ENCODE measurements at places on chromosomes 4 and X.
A peak's percentile ranks its signal among the peaks of the same experiment; 100 is the strongest.

GRCh38 chr4:101239665-101240064 lies 107.7 kb downstream of the PPP3CA start:
- DNase-seq, result no peak

GRCh38 chrX:138856881-138857604 lies 145.5 kb upstream of the FGF13 start:
- DNase-seq, result no peak

GRCh38 chr4:2105559-2105958 lies 46.4 kb downstream of the NAT8L start:
- DNase-seq, result no peak

DNA sequence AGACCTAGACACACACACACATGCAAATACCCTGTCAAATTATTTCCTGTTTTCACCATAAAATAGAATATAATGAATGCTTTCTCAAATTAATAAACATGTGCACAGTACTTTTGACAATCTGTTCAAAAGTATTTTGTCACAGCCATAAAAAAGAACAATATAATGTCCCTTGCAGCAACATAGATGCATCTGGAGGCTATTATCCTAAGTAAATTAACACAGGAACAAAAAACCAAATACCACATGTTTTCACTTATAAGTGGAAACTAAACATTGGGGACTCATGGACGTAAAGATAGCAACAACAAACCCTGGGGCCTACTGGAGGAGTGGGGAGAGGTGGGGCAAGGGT lies 15.5 kb downstream of the RAB40A start:
- DNase-seq, result no peak

GRCh38 chr4:173370130-173370476 lies 651 bp upstream of the SAP30 start:
- peak; percentile 70 for DNase-seq

DNA sequence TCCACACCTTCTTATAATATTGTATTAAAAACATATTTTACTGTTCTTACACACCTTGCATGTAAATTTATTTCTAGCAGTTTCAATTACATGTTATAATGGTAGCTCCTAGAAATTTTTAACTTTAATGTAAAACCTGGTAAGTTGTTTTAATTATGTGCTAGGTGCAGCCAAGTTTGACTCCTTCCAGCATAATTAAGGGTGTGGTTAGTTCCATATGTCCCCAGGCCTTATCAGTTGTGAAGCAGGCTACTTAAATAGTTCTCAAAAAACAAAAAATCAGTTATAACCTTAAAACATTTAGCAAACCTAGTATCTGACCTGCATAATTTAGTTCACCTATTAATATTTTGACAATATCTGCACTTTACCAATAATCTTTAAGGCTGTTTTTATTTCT lies 26.9 kb upstream of the PASD1 start:
- no peak for DNase-seq

- DNase-seq, result no peak
Observed at GRCh38 chrX:15241301-15241700, 28.6 kb downstream of the ASB9 start.

DNA sequence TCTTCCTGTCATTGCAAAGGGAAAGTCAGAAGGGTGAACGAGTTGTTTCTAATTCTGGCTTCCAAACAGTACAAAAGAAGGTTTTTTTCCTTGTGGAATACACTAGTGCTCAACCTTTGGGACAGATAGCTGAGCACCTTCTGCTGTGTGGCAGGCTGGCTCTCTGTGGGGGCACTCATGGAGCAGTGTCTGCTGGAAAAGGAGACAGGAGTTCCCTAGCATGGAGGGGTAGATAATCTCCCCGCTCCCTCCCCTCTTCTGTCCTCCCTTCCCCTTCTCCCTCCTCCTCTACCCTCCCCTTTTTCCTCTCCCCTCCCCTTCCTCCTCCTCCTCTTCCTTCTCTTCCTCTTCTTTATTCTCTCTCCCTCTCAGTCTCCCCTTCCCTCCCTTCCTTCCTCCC lies 62.4 kb upstream of the MTM1 start:
- DNase-seq, result no peak

DNA sequence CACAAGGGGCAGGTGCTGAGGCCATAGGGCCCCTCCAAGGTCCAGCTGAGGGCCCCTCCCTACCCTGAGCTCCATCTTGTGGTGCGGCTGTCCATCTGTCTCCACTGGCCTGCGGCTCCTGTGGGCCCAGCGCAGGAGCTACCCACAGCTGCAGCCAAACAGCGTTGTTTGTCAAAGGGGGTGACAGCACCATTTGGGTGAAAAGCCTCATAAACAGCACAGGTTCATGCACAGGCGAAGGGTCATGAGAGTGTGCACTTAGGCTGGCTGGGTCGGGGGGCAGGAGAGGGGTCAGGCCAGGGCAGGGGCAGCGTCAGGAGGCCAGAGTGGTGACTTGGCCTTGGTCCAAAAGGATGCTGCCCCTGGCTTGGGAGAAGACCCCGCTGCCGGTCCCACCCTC lies 32.3 kb downstream of the BLOC1S4 start:
- no peak for DNase-seq

GRCh38 chr4:161132715-161133425 lies 1030.9 kb downstream of the FSTL5 start:
- no peak for DNase-seq

DNA sequence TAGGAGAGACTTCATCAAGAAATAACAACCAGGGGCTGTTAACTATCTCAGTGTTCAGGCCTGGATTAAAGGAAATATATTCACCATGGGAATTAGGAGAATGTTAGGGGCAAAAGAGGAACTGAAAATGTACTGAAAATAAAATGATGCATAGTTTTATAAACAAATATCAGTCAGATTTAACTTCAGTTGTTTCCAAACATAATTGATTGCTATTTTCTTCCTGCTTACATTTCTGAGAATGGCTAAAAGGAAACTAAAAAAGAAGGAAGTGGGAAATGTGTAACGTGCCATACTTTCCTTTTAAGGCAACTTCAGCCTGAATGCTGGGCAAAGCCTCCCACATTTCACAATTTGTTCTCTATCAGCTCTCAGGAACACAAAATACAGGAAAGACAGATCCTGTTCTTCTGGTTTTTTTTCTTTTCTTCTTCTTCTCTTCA lies 178.1 kb downstream of the MAML3 start:
- no peak for DNase-seq

GRCh38 chr4:40811956-40812355 lies 62.2 kb downstream of the NSUN7 start:
- no peak for DNase-seq

DNA sequence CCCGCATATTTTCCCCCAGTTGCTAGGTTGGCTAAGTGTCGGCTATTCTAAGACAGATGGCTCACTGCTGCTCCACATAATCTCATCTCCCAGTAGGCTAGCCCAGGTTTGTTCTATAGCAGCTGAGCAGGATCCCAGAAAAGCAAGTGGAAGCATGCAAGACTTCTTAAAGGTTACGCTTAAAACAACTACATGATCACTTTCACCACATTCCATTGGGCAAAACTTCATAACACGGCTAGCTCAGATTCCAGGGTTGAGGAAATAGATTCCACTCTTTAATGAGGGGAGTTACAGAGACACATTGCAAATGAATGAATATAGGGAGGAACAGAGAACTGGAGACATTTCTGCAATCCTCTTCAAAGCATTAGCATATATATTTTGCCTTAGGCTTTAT lies 12.9 kb upstream of the RAB33B start:
- DNase-seq, result no peak

- no peak for DNase-seq
Observed at GRCh38 chr4:149112109-149112508, 669.9 kb upstream of the NR3C2 start.

DNA sequence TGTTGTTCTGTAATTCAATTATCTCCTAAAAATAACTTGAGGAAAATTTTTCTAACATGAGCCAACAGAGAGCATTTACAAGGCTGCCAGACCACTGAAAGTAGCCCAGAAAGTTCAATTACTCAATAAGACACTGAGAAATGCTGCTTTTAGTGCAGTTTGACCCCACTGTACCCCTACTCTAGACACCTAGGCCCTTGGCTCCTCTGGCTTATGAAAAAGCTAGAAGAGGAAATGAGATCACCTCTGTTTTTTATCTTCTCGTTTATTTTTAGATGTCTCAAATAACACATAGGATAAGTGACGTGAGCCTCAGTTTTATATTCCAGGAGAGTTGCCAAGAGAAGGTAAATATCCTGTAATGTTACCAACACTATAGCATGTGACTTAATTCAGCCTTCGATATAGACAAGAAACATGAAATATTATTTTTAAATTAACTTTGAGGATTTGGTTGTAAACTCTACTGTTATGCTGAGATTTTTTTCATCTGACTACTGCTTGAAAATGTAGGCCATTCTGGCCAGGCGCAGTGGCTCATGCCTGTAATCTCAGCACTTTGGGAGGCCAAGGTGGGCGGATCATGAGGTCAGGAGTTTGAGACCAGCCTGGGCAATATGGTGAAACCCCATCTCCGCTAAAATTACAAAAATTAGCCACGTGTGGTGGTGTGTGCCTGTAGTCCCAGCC lies 24.4 kb downstream of the TNIP3 start:
- no peak for DNase-seq

All from CD8-positive, alpha-beta T cell (primary cell).